ENCODE measurements at places on chromosomes 4 and X.

DNA sequence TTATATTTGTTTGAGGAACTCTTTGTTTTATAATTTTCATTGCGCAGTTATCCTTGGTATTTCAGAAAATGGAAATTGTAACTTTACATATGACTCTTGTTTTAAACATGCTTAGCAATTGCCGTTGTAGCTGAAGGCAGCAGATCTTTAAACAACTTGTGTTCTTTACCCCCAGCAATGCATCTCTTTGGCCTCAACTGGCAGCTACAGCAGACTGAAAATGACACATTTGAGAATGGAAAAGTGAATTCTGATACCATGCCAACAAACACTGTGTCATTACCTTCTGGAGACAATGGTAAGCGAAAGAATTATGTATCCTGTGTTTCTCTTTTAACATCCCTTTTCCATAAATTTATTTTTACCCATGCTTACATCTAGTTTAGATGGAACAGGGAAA, 263.6 kb downstream of the DCTD start:
- DNase-seq, result no peak

DNA sequence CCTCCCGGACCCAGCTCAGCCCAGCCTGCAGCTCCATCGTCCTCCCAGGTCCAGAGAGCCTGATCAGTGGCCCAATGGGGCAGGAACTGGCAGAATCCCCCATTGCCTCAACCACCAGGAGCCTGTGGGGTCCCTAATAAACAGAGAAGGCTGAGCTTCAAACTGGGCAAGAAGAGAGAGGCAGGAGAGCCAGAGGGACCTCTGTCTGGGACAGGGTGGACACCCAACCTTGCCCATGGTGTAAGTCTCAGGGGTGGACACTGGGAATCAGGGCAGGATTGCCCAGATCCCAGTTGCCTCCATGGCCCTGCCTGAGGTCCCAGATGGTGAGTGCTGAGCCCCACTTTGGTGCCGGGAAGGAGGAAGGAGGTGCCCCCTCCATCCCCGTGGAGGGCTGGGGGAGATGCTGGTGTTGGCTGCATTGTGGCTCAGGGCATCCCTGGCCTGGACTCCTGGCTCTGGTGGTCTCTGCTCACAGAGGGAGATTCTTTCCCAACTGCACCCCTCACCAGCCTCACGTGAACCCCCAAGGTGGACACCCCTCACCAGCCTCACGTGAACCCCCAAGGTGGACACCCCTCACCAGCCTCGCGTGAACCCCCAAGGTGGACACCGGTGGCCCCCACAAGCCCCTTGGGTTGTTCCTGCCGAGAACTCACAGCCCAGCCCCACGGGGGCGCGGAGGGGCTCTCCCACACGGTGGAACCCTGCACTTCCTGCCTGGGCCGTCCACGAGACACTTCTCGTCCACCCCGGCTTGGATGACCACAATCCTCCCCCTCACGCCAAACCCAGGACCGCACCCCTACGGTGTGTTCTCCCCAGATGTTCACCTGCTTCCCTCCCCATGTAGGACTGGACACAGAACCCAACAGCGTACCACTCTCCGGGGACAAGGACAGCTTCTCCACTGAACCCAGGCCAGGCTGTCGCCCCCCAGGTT, 5.4 kb downstream of the CPLX1 start:
- no peak for DNase-seq

DNA sequence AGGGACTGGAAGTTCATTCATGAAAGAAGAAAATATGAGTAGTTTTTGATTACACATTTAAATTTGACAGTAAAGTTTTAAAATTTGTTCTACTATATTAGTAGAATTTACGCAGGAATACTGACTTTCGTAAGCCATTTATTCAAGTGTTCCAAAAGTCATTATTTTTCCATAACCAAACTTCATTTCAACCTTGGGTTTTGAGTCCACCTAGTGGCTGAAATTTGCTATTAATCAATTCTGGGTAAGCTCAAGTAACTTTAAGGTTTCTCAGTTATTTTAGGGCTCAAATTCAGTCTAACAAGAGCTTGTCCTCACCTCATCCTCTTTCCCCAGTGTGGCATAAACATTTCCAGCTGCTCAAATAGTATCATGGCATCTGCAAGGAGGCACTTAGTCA, 175.4 kb downstream of the SH3BGRL start:
- peak; percentile 7 for DNase-seq

DNA sequence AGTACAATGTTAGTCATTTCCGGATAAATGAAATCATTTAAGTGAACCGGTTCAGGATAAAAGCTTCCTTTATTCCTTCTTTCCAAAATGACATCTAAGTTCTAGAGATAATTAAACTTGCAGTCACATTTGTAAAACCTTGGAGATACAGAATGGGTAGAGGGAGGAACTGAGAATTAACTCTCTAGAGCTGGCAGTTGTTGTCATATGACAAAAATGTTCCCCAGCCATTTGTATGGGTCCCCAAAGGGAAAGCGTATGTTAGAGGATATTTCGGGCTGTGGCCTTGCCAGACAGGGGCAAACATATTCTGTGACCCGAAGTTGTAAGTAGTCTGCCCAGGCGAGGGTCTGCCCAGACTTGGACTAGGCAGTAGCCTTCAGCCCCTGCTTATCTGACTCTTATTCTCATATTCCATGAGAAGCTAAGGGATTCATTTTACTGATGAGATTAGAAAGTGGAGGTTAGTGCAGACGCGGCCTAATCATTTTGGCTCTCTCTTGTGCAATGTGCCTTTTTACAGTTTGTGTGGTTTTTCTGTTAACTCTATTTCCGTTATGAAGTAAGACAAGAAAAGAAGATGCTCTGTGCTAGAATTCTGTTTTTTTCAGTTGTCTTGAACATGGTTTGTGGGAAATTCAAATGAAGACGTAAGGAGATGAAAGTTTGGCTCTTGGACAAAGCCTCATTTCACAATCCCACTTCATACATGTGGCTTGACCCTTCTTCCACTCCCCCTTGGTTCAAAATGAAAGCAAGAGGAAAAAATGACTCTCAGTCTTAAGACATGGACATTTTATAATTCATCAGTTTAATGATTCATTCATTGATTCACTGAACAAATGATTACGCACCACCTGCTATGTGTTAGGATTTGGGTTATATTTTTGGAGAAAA, 2394.2 kb upstream of the AGA start:
- DNase-seq, result no peak

DNA sequence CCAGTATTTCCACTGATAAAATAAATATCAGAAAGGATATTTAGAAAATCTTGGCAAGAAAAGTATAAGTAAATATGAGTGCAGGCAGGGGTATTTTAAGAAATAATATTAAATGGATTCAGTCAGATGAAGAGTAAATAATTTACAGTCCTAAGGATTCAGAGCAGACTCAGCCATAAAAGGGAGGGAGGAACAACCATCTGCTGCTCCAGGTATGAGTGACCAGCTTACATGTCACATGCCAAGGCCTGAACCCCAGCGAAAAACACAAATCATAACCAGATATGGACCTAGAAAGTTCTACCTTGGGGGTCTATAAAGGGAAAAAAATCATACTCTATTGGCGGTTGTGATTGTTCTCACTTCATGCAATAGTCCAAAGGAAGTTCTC, 166.8 kb downstream of the COL4A6 start:
- no peak for DNase-seq

GRCh38 chrX:150361777-150362351, 1.3 kb upstream of the MAMLD1 start:
- no peak for DNase-seq

GRCh38 chr4:120447774-120448173, 381.1 kb upstream of the MAD2L1 start:
- no peak for DNase-seq

DNA sequence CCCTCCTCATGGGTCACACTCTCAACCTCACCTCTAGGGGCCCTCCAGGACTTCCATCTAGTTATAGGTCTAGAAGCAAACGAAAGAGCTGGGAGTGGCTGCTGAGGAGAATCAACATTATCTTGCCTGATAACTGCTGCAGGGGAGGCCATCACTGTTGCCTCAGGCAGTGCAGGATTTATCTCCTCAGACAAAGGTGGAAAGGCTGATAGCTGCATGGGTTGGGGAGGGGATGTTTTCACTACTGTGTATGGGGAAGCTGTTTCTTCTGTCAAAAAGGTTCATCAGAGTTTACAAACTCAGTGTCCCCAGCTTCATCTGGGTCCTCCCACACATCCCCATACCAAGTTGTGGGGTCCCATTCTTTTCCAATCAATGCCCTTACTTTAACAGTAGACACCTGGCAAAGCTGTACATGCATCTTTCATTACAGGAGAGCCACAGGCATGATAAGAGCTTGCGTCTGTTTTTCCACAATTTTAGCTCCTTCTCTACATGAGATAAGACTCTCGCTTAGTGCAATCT, 17.6 kb upstream of the PRDM8 start:
- no peak for DNase-seq

GRCh38 chr4:120812216-120812615, 110.3 kb downstream of the PRDM5 start:
- DNase-seq, result no peak

GRCh38 chr4:179585761-179586160, 2143.5 kb upstream of the AGA start:
- DNase-seq, result no peak

All from AG09309 (cell line).